HCEC 1CT (cell line): ENCODE measurements at places on chromosomes 1 and 21.

DNA sequence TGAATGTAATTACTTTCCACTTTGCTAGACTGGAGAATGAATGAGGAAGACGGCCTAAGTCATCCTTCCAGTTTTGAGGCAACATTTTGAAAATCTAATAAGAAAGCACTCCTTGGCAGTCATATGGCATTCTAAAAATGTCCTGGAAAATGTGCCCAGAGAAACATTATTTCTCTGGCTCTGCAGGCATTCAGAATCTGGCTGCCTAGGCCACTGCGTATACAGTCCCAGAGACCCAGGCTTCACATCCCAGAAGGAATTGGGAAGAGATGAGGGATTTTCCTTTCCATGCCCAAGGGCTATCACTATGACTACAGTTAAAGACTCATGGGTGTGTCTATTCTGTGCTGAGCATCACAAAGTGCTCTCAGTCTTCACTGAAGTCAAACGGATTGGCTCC, 92.9 kb downstream of the BEND5 start:
- no peak for DNase-seq

DNA sequence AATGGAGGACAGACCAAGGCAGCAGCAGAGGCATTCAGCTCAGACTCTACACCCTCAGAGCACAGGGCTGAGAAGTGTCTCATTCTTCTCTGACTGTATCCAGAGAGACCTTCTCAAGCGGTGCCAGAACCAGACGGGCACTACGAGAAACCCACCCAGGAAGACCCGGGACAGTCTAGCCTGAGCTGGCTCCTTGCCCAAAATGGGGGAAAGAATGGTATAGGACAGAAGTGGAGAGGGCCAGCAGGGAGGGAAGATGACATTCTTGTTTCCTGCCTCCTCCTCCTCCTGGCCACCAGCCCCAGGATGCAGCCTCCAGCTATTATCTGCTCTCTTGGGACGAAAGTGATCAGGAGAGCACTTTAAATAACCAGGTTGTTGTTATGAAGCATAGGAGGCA, 22.6 kb upstream of the PRELP start:
- DNase-seq, result no peak

- DNase-seq, result no peak
These were observed 15.0 kb upstream of the CELA3B start for GRCh38 chr1:21961799-21962198.

- DNase-seq, result no peak
These were observed 428.1 kb downstream of the PRDM2 start for GRCh38 chr1:14128096-14128495.

- no peak for DNase-seq
These were observed 409 bp upstream of the HOOK1 start for GRCh38 chr1:59814180-59814900.

- DNase-seq, result no peak
These were observed 15.8 kb upstream of the ETV3L start for GRCh38 chr1:157115429-157115838.

GRCh38 chr1:60899464-60899863, 182.9 kb upstream of the NFIA start:
- DNase-seq, result no peak
